Right cardiac atrium (tissue), 5 donors: ENCODE measurements at places on chromosomes 4 and X. TPM values are rescaled to one million over a fixed set of nuclear protein-coding genes. Genes with fewer than 3 reads are reported as not detected.

GRCh38 chr4:7676398-7676922 lies 241.7 kb upstream of the PSAPL1 start:
- DNase-seq: no peak

DNA sequence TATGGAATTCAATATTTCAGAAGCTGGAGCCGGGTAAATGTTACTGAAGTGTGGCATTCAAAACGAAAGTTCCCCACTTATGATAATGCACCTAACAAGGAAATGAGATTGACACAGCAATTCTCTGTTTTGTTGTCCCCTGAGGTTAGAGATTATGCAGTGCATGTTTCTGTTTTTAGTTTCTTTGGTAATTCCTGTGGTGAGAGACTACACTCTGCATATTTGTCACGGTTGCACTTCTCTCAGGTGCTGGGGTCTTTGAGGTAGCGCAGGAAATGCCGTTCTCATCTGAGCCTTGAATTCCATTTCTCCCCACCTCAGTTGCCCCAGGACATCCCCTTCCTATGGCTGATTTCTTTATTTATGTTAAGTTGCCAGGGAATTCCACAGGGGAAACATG lies 15.3 kb upstream of the BEND4 start:
- no peak for DNase-seq

MAB21L2 gene
- total RNA-seq: 2.2 TPM

DNA sequence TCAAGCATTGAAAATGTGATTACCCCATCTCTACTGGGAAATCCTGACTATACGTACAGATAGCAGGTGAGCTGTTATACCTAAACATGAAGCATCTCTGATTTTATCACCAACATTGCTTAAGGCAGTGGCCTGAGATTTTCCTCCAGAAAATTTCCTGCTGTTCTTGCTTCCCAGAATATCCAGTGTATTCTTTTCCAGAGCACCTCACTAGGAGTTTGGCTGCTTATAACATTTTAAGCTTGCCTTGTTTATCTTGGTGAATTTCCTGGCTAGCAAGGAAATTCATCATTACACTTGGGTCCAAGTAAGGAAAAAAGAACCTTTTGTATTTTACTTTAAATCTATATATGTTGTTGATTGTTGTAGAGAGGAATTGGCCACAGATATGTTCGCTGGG lies 73.0 kb upstream of the CLCN4 start:
- no peak for DNase-seq

DNA sequence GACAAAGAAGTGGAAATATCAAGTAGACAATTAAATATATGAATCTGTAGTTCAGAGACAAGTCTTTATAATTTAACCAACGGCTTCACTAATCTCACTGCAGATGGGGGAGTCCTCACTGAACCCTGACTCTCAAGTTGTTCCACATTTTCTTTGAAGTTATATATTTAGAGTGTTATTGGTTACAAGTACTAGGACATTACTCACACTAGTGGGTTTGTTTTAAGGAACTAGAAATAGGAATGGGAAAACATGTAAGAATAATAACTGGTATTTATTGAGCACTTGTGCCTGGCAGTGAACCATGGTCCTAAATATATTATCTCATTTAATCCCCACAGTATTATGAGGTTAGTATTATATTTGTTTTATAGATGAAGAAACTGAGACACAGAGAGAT lies 22.0 kb downstream of the MND1 start:
- DNase-seq: no peak

DNA sequence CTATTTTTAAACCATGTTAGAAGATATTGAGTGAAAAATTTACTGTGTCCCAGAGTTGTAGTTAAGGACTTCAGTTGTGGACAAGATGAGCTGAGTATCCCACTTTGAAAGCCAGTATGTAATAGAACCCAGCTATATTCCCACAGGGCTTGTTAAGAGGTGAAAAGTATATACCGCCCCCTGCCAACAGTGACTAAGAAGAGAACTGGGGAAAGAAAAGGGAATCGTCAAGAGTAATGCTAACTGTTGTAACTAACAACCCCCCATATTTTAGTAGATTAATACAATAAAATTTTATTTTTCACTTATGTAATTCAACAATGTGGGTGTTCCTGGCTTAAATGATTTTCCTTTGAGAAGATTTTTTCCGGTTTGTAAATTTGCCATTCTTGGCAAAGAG lies 250.4 kb upstream of the GIMD1 start:
- DNase-seq: no peak

DNA sequence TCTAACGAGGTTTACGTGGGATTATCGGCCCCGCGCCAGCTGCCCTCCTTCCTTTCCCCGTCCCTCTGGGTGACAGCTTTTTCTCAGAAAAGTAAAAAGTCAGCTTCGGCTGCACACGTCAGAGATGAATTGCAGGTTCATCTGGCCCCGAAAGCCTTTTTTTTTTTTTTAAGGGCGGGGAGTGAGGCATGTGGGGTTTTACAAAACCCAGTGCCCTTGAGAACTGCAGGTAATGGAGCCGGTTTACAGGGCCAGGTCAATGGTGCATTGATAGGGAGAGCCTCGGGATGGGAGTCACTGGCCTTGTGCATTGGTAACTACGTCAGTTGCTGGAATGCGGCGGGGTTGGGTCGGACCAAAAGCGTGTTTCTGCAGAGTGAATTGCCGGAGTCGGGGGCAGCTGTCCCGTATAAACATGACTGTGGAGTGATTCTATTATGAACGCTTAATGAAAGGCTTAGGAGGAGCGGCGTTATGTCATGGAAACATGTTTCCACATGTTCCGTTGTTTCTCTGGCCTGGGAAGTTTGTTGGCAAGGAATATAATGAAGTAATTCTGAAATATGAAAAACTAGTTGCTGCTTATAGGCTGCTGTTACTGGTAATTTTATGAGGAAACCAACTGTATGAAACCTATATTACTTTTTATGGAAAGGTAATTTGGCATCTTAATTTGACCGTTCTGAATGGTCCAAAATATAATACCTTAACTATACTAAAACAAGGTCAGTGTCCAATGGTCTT lies 1.1 kb downstream of the HSPA4L start:
- DNase-seq: peak; percentile 79

NPY2R gene
- not detected for total RNA-seq

DNA sequence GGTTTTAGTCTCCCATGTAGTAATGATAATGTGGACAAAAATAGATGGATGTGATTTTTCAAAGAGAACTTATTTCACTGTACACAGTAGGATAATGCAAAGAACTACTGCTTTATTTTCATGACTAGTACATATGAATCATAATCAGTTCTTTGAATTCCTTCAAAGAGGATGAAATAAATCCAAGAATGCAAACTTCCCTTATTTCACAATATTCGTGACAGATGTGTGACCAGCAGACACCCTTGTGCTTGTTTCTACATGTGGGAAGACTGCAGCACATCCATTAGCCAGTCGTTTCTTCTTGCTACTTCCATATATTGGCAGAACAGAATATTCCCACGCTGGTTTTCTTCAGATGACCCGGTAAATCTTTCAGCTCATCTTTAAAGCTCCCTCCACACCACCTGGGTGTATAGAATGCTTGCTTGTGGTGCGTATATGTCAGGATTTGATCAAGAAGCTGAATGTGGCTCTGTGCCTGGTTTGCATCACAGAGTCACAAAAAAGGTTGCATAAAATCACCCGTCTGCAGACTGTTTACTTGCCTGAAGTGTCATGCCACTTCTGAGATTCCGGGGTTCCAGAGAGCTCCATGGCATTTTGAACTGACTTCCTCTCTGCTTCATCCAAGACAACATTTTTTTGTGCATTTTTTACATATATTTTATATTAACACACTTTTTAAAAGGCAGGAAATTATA lies 47.7 kb upstream of the FAT4 start:
- no peak for DNase-seq

SERTM2 gene
- total RNA-seq: not detected

DNA sequence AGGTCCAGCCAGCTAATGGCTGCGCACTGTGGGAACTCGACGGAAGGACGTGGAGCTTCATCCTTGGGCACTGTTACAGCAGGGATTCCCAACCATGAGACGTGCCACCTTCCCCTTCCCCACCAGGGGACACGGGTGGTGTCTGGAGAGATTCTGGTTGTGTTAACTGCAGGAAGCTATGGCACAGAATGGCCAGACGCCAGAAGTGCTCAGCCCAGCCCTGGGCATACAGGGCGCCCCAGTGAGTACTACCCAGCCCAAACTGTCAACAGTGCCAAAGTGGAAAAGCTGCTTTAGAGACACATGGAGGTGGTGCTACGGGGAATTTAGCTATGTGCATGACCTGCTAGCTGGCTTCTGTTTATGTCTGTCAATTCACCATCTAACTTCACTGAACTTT lies 32.8 kb downstream of the ACOX3 start:
- peak; percentile 14 for DNase-seq

DNA sequence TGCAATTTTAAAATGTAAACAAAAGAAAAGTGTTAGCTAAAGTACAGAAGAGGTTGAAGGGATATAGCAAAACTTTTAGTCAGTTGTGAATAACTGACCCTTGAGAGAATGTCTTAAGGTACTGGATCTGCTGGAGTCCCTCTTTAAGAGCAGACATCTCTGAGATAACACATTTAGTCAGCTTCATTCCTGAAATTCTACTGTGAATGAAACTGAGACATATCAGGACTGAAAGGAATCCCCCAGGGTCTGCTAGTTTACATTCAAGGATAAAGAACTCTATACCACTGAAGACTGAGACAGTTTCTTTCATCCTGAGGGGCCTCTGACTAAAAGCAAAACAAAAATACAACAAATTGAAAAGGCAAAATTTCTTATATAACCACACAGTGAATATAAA lies 54.4 kb downstream of the PGRMC1 start:
- DNase-seq: no peak

DNA sequence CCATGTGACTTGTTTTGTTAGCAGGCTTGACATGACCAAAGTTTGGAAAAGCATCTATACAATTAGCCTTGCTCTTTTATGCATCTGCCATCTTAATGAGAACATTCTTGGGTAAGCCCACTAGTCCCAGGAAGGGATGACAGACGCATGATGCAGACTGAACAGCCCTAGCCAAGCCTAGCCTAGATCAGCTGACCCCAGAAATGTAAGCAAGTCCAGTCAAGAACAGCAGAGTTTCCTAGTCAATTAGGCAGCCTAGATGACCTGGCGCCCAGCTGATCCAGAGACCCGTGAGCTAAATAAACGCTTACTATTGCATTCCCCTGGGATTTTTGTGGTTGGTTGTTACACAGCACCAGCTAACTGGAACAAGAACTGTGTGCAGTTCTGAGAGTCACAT lies 457.9 kb downstream of the BCOR start:
- DNase-seq: no peak

MAGEA2 gene
- not detected for total RNA-seq

- no peak for DNase-seq
Measured at GRCh38 chr4:170007113-170007512, 19.1 kb downstream of the MFAP3L start.

- DNase-seq: no peak
Measured at GRCh38 chr4:109395694-109396093, 37.9 kb upstream of the SEC24B start.

DNA sequence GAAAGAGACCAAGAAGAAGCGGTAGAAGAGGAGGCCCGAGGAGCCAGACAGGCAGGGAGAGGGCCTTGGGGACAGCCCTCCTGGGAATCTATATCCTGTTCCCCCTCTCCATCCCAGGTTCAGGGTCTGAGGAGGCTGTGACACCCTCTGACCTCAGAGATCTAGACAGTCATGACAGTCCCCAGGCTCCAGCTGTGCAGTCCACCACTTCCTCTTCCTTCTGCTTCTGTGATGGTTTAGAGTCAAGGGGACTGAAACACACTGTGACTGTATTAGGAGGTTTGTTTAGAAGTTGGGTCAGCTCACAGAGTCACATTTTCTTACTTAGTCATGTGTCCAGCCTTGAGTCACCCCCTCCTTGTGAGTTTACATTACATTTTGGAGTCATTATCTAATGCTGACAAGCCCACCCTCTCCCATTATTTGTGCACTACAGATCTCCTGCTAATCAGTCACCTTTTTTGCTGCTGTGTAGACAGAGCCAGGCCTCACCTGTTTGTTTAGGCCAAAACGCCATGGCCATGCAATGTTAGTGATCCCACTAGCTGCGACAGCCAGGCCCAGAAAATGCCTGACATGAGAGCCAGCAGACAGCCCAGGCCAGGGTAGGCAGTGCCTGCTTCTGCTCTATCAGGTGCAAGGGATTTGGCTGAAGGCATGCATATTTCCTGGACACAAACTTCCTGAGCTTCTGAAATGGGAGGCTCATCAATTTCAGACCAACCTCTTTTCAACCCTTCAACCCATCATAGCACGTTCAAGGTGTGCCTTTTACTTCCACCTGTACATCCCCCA lies 26.0 kb downstream of the MANBA start:
- no peak for DNase-seq

S100G gene
- not detected for total RNA-seq

DNA sequence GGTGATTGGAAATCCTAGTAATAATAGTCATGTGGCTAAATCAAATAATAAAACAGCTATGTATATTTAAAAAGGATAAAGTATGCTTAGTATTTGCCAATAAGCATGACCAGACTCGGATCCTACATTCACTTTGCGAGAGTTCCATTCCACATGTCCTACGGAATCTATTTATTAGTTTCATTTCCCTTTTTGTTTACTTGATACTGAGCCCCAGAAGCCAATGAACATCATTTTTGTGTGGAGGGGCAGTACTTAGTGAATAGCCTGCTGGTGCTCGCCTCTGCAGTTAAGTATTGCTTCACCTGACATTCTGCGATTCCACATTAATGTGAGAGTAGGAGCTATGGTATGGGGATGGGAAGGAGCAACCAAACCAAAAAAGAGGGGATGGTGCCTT lies 58.5 kb upstream of the NAP1L5 start:
- no peak for DNase-seq

HPRT1 gene
- 24.2 TPM for total RNA-seq

GRCh38 chr4:109390115-109390768 lies 43.4 kb upstream of the SEC24B start:
- DNase-seq: no peak

- DNase-seq: peak; percentile 77
Measured at GRCh38 chr4:152535360-152535902, 461 bp downstream of the FBXW7 start.

GRCh38 chrX:87409113-87409841 lies 108.3 kb upstream of the KLHL4 start:
- DNase-seq: peak; percentile 59

GRCh38 chr4:178480881-178481280 lies 1038.6 kb upstream of the AGA start:
- DNase-seq: no peak

CRLF2 gene
- total RNA-seq: not detected

GAGE12F gene
- not detected for total RNA-seq

DNA sequence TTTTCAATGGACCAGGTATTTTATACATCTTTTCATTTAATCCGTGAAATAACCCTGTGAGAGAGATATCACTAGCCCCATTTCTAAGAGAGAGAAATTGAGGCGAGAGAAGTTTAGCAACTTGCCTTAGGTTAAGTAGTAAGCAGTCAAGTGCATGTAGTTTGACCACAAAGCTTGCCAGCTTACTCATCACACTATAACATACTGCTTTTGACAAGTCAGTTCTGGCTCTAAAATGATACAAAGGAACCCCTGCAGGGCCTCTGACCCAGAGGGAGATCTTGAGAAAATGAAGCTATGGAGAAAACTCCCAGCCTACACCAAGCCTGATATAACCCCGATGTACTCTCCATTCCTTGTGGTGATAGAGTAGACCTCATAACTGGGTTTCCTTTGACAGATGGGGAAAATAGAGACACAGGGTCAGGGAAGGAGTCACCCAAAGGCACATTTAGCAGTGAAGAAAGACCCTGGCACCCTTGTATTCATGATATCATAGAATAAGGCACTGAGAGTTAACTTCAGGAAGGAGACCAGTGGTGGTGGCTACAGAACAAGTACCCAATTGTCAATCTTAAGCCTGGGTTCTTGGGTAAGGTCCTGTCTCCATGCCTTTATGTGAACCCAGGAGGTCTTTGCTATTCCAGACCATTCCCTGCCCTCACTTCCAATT lies 60.2 kb upstream of the MSN start:
- no peak for DNase-seq

MCF2 gene
- 0.11 TPM for total RNA-seq
